HFFc6 (cell line): ENCODE measurements at places on chromosomes 11 and 22. TPM values are rescaled to one million over a fixed set of nuclear protein-coding genes. Genes with fewer than 3 reads are reported as not detected.

Gene MS4A4A
- total RNA-seq: not detected in 3 replicates

Gene COA4
- total RNA-seq: 82.2 to 108 TPM (median 82.3 TPM) in 3 replicates

Gene MMP3
- total RNA-seq: 39.9 to 110 TPM (median 63.5 TPM) in 3 replicates

DNA sequence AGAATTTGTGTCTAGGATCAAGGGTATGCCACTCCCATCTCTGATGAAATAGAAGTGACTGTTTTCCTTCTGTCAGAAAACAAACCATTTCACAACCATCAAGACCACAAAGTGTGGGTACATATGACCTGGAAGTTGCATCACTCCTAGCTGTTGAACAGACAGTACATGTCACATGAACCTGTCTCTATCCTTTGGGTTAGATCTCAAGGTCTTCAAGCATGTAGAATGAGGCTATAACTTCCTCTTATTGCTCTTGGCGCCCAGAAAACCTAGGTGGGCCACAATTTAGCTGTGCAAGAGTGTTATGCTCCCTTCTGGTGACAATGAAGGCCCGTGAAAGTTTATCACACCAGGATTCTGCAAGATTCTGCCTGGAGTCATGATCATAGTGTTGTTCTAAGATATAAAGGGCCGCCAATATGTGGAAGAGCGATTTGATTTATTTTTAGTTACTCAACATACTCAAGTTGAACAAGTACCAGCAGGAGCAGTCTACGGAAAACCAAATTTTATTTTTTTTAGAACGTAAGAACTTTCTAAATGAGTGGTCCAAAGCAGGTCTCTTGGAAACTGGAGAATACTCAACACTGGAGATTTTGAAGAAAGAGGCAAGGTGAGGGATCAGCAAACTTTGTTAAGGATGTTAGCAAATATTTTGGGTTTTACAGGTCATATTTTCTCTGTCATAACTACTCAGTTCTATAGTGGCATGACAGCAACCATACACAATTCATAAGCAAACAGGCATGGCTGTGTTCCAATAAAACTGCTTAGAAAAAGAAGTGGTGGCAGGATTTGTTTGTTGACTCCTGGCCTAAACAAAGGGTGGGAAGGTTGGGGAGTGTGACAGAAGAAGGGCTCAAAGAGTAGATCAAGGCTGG is 101.8 kb downstream of the USP35 start:
- DNase-seq: peak; percentile 16

DNA sequence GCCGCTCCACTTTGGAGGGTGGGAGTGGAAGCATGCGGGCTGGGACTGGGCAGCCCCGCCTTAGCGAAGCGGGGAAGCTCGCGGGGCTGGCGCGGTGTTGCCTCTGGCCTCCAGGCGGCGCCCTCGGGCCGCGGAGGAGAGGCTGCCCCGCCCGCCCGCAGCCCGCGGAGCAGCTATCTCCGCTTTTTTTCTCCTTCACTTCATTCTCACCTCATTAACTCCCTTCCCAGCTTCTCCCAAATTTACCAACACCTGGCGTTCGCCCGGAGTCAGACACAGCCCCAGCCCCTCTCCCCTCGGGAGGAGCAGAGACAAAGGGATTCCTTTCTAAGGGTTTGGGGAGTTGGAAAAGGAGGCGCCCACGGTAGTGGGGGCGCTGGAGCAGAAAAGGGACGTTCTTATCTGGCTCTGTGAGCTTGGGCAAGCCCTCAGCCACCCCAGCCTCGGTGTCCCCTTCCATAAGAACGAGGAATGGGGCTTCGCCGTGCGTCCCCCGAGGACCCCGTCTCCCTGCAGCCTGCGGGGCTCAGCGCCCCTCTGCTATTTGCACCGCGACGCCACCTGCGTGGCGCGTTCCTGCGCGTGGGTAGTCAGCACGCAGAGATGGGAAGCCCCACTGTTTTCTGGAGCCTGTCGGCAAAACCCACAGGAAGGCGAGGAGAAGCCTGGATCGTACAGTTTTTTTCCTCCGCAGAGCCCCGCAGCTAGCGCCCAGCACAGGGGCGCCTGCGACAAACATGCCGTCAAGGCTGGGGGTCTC is 1.5 kb upstream of the WNT11 start:
- peak; percentile 51 for DNase-seq

- no peak for DNase-seq
Observed at GRCh38 chr11:78514922-78515502, 59.7 kb downstream of the NARS2 start.

GRCh38 chr11:131179836-131180235 is 190.6 kb upstream of the NTM start:
- DNase-seq: no peak
